Islet precursor cell (in vitro differentiated cells): ENCODE measurements at places on chromosomes 3 and 15.

DNA sequence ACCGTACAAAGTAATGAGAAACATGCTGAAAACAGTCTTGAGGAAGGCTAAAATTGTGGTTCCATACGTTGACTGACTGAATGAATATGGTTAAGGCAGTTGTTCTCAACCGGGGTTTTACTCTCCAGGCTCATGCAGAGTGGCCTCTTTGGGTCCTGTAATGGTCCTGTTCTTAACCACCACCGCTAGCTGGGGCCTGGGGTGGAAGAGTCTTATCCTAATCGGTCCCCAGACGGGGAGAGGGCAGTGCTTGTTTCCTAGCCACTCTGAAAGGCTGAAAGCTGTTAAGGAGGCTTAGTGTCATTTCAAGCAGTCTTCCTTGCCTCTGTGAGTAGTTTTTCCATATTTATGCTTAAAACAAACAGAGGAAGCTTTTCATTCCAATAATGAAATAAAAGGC is 32.0 kb downstream of the SELENOT start:
- DNase-seq = no peak

- no peak for DNase-seq
Measured at GRCh38 chr3:79953591-79954101, 185.8 kb upstream of the ROBO1 start.

- no peak for DNase-seq
Measured at GRCh38 chr3:79491029-79491641, 276.7 kb downstream of the ROBO1 start.

DNA sequence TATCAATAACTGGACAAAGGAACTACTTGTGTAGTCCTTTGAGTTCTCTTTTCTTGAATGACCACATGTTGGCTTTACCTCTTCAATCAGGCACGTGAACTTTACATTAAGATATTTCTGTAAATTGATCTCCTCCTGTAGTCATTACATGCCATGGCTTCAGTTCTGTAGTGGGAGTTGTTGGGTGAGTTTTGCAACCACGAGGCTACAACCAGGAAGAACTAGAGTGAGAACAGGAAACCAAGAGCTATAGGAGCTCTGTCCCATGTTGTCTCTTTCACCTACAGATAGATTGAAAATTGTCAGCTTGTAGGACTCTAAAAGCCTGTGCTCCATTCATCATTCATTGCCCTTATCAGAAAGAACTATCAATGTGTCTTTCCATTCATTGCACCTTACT is 2.0 kb downstream of the RSRC1 start:
- DNase-seq = no peak

- no peak for DNase-seq
Measured at GRCh38 chr3:89362496-89362895, 255.1 kb downstream of the EPHA3 start.

GRCh38 chr15:101127506-101128076 is 124.3 kb downstream of the CHSY1 start:
- DNase-seq = peak; percentile 45

DNA sequence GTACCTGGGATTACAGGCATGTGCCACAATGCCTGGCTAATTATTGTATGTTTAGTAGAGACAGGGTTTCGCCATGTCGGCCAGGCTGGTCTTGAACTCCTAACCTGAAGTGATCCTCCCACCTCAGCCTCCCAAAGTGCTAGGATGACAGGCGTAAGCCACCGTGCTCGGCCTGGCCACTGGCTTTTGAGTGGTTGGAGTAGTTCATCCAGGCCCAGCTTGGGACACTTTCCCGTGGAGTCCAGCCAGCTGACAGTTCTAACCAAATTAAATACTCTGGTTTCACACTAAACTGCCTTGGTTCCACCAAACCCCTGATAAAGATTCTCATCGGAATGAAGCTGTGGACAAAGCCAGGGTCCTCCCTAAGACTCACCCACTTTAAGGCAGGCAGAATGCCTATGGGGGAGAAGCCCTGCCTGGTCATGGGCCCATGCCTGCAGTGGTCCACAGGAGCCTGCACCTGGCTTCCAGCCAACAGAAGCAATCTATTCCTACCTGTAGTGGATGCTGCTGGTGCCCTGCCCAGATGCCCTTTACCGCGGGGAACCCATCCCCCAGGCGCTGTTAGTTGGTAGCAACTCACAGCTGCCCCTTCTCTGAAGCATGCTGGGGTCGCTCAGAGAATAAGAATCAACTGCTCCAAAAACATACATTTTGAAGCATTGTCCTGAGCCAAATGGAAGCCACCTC is 5.2 kb upstream of the SLC28A1 start:
- DNase-seq = no peak

- DNase-seq = no peak
Measured at GRCh38 chr3:87236093-87236492, 9.0 kb downstream of the CHMP2B start.

DNA sequence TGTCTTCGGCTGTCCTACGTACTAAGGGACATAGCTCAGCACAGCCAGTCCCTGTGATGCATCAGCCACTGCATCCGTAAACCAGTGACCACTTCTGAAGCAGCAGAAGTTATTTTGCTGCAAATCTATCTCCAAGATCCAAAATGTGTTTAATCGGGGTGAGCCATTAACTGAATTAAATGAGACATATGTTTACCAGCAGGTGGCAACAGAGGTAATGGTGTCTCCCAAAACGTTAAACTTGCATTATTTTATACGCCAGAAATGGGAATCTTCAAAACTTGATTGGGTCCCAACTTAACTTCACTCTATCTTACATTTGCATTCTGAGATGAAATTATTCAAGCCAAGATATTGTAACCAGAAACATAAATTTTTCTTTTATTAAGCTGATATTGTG is 75.3 kb upstream of the BOC start:
- DNase-seq = no peak

DNA sequence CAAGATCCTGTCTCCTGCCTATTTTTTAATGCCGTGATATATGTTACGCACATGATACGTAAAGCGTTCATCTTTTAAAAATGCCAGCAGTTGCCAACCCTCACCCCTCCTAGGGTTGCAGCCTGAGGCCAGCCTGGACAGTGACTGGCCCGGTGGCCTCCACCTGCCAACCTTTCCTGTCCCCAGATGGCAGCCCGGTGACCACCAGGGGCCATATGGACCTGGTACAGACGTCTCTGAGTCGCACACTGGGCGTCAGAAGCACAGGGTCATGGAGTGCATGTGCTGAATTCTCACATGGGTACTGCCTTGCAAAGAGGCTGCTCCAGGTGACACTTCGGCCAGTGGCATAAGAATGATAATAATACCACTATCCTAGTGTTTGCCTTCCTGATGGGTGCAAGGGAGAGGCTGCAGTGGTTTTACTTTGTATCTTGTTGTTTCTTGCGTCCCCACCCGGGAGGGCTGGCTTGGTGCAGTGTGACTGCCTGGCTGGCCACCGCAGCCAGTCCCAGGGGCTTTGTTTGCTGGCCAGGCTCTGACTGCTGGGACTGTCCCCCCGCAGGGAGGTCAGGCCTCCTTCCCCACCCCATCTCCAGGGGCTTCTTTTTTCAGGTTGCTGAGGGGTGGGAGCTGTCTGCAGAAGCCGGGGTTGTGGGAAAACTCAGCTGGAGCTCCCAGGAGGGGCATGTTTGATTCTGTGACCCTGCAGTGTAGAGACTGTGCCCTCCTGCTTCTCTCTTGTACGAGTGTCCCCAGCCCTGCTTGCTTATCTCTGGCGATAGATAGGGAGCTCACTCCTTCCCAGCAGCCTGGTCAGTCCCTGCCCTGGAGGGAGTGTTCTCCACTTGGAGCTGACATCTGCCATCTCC is 16.9 kb downstream of the FBLN2 start:
- DNase-seq = no peak

- DNase-seq = no peak
Measured at GRCh38 chr3:155525324-155525833, 219.5 kb downstream of the PLCH1 start.

DNA sequence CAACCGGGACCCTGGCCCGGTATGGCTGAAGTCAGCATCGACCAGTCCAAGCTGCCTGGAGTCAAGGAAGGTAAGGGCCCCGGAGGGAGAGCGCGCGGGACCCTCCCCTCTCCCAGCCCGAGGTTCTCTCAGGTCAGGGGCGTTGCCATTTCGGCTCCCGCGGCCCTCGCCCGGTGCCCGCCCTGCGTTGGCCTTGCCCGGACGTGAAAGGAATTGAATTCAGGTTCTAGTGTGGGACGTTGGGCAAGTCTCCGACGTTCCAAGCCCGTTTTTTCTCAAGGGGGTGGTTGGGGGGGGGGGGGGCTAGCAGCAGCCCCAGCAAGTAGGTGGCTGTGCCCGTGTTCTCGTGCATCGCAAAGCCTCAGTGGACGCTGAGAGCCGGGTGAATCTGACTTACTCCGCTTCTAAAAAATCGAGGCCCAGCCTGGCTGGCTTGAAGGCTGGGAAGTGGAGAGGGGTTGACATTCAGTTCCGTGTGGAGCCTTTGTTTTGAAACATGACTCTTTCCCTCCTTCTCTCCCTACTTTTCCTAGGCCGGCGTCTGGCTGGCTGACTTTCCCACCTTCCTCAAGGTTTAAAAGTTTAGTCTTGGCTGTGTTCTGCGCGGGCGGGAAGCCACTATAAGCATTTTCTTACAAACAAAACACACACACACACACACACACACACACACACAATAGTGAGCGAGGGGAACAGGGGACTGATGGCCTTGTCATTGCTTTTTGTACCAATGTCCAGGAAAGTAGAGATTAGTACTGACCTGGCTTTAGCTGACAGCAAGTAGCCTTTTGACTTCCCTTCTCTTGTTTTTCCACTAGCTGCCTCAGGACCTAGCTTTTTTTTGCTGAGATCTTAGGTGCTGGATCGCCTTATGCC is at the start of gene UTS2B:
TSS of gene UTS2B (minus strand) at position 873 of the 876 bp plus-strand sequence. CDS start 48,337 bp downstream, outside the sequence.
- peak; percentile 80 for DNase-seq

DNA sequence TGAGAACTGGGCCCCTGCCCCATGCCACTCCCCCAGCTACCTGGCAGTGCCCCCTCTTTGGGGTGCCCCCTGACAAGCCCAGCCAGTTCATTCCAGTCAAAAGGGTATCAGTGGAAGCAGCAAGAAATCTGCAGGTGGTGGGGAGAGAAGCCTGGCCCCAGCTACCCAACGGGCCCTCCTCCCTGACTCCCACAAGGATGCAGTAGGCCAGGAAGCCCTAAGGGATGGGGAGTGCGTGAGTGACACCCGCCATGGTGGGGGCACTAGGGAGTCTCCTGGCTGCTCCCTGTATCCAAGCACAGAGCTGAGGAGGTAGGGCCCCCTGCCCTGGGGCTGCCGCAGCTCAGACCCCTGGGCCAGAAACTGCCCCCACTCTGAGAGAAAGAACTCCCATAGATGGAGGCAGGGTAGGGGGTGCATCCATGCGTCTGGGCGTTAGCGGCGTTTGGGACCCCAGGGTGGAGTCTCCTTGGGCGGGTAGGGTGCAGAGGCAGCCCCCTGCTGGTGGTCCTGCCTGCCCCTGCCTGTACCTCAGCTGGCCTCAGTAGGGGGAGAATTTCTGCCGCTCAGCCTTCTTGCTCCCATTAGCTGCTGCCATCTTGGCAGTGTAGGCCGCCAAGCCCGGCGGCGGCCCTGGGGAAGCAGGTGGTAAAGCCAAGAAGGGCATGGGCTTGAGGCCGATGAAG is 2.5 kb downstream of the GPR62 start:
- DNase-seq = no peak

GRCh38 chr3:44334326-44334725 is 4.2 kb upstream of the TCAIM start:
- no peak for DNase-seq

DNA sequence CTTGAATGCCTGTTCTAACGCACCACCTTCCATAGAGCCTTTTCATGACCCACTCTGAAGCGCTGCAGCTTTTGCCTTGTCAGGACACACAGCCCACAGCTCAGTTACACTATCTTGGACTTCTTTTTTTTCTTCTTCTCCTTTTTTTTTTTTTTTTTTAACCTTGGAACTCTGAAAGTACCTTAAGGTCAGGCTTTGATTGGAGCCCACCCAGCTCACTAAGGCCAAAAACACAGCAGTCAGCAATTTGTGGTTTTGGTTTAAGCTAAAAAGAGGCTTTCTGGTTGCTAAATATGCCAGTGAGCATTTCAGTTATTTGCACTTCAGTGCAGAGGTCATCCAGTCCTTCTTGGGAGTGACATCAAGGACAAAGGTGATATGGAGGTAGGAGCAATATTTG is 1.7 kb downstream of the SLC25A20 start:
- no peak for DNase-seq

GRCh38 chr3:134148534-134148933 is 102.1 kb downstream of the RYK start:
- DNase-seq = no peak

- DNase-seq = peak; percentile 38
Measured at GRCh38 chr3:139122221-139122581, 77.5 kb upstream of the PRR23C start.

DNA sequence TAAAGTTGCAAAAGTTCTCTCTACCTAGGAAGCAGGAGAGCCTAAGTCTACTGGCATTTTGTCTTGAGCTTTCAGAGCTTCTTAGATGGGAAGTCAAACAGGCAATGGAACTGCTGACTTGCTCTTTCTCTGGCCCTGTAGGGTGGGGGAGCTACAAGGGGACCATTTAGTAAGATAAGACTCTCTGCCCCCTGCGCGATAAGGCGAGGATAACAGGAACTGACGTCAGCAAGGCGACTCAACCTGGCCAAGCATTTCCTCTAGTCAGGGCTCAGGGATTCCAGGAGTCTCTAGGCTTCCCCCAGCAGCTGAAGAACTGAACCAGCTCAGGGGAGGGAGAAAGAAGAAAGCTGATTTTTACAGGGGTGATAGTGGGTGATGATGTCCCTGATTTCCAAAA is 5.8 kb downstream of the RARB start:
- DNase-seq = no peak

- DNase-seq = no peak
Measured at GRCh38 chr15:70589728-70590127, 173.6 kb downstream of the UACA start.

DNA sequence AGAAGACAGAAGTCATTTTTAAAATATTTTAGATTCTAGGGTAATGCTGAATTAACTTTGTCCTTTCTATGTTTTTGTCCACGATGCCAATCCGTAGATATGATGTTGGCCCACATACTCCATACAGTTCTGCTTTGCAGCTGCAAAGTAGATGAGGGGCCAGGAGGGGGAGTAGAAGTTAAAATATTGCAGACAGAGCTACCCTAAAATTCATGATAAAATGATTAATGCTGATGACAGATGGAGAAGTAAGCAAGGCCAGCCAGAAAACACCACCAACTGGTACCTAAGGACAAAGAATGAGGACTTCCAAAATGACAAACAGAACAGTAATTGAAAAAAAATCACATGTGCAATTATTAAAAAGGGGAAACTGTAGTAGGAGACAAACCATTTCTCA is 756.6 kb upstream of the ARPP21 start:
- DNase-seq = no peak

DNA sequence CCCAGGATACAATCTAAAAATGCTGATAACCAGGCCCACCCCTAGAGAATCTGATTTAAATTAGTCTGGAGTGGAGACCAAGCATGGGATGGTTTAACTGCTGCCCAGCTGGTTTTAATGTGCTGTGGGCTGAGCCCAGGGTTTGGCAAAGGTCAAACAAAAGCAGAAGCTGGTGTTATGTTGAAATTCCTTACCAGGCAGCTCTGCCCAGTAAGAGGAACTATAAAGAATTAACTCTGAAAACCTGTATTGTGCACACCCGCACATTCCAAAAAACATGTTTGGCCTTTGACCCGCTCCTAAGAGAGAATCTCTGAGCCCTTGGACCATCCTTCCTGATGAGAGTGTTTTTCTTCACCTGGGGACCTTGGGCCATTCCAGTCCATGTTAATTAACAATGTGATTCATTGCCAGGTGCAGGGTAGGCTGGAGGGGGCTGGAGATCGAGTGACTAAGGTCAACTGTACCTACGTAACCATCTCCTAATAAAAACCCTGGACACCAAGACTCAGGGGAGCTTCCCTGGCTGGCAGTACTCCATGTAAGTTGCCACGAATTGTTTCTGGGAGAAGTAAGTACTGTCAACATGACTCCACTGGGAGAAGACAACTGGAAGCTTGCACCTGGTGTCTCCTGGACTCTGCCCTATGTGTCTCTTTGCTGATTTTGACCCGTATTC is 10.9 kb downstream of the CCDC13 start:
- no peak for DNase-seq
